ENCODE measurements at places on chromosomes 1 and 21.

DNA sequence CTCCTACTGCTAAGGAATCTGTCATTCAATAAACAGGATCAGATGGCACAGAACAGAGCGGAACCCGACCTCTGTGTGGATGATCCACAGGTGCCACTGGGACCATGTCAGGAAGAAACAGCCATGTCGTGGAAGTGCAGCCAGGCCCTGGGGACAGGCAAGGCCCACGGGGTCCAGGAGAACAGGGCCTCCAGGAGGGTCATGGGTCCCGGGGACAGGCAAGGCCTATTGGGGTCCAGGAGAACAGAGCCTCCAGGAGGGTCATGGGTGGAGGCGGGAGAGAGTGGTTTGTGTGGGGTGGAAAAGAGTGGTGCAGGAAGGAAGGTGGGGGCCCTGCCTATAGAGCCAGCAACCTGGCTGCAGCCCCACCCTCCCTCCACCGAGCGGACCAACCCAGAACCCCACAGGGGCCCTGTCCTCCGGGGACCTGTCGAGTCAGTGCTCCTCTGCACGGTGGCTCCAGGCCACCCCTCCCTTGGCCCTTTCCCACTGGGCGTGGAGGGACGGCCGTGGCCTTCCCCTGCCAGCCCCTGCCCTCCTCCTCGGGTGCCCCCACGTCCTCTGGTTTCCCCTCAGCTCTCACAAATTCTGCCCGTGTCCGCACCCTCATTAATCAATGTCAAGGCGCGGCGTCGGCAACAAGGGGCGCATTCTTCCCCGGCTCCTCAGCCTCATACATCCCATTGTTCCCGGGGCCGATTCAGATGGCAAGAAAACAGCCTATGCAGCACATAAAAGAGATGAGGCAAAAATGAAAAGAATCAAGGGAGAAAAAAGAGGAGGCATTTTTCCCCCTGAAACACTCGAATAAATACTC is 146.4 kb downstream of the PRDM16 start:
- DNase-seq: no peak

GRCh38 chr1:23979881-23980727 is at the start of gene SRSF10:
Gene SRSF10 (minus strand): TSS chr1:23980327. CDS start chr1:23980255, 72 bp downstream.
- peak; percentile 99 for DNase-seq

DNA sequence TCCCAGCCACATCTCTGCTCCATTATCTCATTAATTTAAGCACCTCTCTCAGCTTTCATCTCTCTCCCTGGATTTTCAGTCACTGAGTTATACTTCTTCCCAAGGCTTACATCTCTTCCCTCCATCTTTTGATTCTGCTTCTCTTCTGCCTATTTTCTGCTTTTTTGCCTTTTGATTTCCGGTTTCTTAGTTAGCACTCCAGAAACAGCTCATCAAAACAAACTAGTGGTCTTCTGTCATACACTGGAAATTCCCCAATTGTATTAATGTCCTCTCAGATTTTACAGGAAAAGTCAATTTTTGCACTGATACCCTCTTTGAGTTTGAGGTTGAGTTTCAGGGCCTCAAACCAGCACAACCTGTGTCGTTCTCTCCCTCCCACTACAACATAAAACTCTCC is 1.5 kb downstream of the LCE3E start:
- DNase-seq: no peak

DNA sequence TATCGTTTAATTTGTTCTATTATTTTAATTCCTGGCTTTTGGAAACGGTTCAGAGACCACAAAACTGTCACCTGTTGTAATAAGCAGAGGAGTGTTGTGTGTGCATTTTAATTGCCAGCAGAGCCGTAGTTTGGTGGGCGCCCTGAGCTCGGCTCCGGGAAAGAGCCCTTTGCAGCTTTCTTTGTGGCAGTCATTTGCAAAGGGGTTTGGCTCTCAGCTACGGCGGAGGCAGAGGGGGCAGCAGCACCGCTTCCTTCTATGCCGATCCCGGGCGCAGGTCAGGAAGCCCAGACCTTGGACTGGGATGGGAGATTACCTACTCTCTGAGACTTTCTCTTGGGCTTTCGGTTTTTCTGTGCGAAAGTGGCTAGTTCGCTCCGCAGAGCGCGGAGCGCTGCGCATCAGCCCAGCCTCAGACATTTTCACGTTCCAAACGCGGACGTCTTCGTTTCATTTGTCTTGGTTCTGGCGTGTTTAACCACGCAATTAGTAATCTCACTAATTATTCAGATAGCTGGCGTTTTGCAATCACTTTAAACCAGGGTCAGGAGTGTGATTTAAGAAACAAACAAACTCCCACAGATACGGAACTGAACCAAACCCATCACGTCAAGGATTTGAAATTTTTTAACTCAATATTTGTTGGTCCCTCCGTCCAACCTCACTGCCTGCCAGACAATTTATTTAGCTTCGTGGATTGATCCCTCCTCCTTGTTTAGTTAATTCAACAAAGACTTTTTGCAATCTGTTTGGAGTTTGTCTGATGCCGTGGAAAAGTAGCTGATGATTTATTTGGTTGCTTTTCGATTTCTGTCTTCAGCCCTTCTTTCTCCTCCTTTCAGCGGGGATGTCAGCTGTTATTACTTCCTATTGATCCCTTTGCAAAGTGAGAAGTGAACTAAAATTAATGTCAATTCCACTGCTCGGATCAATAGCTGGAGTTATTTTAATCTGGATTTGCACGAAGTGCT is 3.9 kb downstream of the RNF220 start:
- DNase-seq: no peak

GRCh38 chr1:47238935-47239592 is 7.0 kb upstream of the TAL1 start:
- no peak for DNase-seq

DNA sequence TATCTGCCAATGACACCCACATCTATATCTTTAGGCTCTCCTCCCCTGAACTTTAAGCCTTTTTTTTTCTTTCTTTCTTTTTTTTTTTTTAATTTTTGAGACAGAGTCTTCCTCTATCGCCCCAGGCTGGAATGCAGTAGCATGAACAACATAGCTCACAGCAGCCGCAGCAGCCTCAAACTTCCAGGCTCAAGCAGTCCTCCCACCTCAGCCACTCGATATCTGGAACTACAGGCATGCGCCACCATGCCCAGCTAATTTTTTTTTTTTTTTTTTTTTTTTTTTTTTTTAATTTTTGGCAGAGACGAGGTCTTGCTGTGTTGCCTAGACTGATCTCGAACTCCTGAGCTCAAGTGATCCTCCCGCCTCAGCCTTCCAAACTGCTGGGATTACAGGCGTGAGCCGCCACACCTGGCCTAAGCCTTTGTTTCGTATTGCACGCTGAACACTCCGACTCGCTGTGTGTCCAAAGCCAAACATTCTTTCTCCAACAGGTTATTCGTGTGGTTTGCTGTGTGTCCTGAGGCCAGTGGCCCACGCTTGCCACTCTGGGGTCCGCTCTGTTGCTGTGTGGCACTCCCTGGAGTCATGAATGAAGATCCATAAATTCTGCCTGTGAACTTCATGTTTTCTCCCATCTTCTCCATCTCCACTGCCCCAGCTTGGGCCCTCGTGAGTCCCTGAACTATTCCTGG is 119.4 kb downstream of the CAMTA1 start:
- no peak for DNase-seq

- DNase-seq: peak; percentile 20
Measured at GRCh38 chr1:6094801-6095505, 49.3 kb downstream of the KCNAB2 start.

DNA sequence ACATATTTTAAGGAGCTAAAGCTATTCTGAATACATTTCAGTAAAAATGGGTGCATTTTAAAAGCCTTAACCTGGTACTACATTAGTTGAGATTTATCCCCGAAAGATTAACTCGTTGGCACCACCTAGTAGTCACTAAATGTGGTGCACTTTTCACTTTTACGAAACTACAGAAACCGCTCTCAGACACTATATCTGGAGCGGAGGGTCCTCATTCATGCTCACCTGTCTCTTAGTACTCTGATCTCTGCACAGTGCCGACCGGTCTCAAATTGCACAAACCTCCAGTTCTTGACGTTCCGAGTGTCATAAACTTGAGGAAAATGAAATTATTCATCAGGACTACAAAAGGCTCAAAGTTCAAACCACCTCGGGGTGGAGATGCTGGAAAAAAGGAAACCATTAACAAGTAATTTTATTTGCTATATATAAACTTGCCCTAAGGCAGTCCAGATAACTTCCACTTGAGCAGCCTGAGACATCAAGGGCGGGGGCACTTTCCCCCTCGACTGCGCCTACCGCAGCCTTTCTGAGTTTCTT is 722 bp downstream of the LZIC start:
- no peak for DNase-seq

DNA sequence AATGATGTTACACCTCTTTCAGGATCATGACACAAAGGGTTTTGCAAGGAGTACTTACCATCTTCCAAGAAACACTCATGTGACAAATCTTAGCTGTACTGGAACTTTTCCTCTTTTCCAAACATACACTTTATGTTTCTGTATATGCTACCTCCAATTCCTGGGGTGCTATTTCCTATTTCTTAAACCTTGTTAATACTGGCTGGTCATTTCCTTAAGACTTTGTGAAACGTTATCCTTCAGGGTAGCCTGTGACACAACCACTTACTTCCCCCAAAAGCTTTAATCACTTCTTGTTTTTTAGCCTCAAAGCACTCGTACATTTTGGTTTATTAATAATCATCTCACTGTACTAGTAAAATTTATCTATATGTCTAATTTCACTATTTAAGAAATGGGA is 39.4 kb downstream of the OR10Z1 start:
- no peak for DNase-seq

DNA sequence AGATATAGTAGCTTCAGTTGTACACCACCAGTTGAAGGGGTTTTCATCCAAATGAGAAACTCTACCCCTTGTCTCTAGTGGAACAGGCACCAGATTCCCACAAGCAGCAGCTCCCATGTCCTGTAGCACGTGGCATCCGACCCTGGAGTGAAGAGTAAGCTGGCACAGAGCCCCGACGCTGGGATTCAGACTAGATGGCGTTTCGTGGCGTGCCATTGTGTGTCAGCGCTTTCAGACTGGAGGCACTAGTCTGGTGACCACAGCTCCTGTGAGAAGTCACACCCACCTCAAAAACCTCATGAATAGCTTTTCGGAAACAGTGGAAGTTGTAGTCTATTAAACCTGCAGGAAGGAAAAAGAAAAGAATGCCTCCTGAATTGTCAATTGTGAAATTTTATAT is 20.2 kb downstream of the RRAGC start:
- DNase-seq: peak; percentile 45

DNA sequence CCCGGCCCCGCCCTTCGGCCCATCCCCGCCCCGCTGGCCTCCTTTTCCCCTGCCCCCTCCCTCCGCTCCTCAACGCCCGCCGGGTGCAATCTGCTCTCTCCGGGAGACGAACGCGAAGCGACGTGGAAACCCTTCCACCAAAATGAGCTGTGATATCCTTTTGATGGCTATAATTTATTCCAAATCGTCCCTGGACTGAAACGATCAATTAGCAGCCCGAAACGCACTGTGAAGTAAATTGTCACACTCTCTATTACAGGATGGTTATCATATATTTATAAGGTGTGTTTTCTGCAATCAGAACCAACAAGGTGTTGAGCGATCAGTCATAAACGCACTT is 134.6 kb upstream of the BARHL2 start:
- no peak for DNase-seq
